ENCODE measurements at places on chromosomes 6 and 20.

- no peak for DNase-seq
Measured at GRCh38 chr20:37880726-37881591, 22.0 kb upstream of the VSTM2L start.

DNA sequence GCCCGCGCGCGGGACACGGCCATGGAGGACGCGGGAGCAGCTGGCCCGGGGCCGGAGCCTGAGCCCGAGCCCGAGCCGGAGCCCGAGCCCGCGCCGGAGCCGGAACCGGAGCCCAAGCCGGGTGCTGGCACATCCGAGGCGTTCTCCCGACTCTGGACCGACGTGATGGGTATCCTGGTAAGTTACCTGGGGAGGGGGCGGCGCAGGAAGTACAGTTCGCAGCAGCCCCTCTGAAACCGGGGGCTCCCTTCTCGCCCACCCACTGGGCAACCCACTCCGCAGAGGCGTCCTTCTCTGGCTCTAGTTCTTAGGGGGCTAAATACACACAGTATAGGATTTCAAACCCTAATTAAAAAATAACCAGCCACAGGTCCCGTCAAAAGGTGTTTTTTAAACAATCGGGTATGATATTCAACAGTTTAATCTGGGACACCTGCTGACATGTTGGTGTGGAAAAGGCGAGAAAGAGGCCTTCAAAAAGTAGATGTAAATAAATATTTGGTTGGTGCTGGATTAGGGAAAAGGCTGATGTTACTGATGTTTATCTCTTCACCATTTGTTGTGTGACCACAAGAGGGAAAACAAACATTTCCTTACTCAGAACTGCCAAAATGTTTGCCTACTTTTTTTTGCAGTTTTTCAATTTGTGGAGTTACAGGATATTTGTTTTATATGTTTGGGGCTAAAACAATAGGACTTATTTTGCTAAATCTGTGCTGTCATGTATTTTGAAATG is 577 bp downstream of the SASH1 start:
- no peak for DNase-seq

DNA sequence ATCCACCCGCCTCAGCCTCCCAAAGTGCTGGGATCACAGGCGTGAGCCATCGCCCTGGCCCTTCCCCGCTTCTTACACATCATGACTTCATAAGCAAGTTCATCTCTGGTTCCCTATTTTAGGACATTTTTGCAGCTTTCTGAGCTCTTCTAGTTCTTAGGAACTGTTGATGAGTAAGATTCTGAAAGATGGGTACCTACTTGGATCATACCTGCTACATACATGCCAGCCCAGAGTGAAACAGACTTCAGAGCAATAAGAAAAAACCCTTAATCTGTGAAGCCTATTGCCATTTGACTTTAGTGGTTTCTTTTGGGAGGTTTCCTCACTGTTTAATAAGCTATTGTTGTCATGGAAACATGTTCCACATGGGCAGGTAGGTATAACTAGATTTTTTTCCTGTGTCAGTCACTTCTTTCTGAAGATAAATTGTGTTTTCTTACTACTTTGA is 27.9 kb upstream of the TMEM217 start:
- DNase-seq = no peak

- DNase-seq = no peak
Measured at GRCh38 chr6:35673755-35674154, 15.0 kb downstream of the FKBP5 start.

- DNase-seq = peak; percentile 21
Measured at GRCh38 chr6:36676141-36677058, 2.1 kb upstream of the CDKN1A start.

DNA sequence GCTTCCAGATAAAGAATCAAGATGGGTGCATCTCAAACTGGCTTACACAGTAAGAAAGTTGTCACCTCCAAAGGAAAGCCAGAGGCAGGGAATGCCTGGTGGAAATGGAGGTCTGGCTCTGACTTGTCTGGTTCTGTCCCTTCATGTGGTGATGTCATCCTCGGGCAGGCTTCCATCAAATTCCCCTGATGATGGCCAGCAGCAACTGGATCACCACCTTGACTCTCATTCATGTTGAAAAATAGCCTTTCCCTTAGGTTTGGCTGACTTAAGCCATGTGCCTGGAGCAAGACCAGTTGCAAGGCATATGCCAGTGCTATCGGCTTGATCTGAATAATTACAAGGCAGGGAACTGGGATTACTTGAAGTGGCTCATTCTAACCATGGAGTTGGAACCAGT is 28.8 kb downstream of the IMPG1 start:
- no peak for DNase-seq

GRCh38 chr6:40556023-40556422 is 31.1 kb downstream of the LRFN2 start:
- no peak for DNase-seq

DNA sequence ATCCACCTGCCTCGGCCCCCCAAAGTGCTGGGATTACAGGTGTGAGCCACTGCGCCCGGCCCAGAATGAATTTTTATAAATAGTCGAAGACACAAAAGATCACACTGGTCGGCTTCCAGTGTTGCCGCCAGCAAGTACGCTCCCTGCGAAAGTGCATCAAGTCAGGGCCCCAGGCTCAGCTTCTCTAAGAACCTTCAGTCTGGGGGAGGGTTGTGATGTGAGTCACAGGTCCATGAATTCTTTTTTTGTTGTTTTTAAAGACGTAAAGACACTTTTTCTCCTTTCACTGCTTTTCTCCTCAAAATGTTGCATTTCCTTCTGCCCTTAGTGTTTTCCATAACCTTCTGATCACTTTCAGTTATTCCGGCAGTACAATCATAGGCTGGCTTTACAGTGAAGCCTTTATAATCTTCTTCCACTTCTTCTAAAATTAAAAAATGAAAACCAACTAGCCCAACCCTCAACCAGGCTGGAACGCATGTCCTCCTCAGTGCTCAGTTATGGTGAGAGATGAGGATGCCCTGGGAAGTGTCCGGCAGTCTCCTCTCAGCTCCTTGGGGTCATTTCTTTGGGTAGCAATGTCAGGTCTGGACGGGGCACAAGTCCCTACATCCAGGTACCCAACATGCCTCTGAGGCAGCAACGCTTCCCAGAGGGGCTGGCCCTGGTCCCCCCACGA is 66.6 kb downstream of the CSE1L start:
- DNase-seq = no peak

DNA sequence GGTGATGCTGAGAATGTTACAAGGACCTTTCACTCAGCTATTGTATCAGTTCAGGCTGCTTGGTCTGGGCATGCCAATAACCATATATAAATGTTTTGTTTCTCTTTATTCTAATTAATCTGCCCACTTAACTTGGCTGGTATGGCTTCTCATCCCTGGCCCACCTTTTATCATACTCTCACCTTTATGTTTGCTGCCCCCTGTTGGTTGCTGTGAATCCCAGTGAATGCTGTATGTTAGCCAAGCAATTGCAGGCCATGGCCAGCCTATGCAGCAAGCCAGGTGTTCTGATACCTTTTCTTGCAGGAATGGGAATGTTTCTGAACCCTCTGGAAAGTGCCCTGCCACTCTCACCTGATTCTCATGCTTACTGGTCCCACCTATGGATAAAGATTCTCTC is 54.6 kb downstream of the PCSK2 start:
- DNase-seq = no peak

GRCh38 chr6:25127076-25127837 is 151.9 kb upstream of the CARMIL1 start:
- DNase-seq = no peak

DNA sequence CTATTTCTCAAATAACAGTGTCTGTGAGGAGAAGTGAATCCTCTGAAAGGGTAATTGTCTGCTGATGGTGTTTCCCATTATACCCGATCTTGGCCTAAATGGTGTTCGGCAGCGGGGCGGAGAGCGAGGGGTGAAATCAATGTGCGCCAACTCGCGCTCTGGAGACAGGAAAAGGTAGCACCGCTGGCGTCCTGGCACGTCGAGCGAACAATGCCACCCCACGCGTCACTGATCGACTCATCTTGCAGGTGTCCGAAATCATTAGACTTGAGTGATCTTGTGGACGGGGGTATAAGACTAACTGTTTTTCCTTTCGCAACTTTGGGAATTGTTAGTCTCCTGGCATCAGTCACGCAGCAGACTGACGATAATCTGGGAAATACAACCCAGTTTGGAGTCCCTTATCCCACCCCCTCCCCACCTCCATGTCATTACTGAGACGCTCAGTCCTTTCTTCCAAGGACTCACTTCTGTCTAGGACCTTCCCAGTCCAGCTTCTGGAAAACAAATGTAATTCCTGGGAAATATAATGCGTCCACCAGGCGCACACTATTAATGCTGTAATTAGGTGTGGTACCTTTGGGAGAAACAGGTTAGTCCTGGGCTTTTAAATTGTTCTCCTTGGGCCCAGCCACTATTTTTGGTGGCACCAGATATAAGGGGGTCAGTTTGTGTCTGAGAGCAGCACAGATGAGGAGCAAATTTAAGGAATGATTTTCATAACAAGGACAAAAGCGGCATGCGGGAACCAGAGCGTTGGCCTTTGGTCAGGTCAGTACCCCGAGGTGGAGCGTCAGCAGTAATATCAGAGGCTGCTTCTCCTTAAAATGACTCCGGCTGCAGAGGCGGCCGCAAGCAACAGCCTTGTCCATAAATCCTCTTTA is 2.3 kb downstream of the LINC00237 start:
- DNase-seq = no peak

DNA sequence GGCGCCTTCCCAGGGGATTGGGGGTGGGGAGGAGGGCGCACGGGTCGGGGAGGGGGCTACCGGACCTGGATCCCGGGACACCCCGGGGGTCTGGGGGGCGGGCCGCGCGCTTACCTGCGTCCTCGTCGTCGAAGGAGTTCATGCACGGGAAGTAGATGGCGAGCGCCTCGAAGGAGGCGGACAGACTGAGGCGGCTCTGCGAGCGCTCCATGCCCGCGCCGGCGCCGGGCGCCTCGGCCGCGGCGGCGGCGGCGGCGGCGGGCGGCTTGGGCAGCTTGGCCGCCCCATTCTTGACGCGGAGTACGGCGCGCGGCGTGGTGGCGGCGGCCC is 320 bp downstream of the RIMS4 start:
- DNase-seq = no peak

GRCh38 chr20:19738951-19739350 is 19.1 kb upstream of the RIN2 start:
- no peak for DNase-seq

GRCh38 chr6:122220254-122220653 is 179.2 kb upstream of the HSF2 start:
- DNase-seq = no peak

DNA sequence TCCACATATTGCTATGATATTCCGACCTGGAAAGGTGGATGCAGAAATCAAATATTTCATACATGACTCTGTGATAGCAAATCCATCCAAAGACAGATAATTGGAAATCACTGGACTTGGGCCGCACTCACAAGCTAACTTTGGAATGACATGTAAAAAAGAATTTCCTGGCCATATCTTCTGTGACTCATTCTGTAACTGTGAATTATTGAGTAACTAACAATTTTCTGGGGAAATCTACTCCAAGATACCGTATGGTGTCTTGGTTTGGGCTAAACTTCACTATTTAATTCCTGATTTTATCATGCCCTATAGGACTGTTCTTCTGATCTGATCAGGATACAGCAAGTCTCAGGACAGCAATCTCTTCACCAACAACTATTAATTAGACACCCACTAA is 92.7 kb upstream of the LY86 start:
- no peak for DNase-seq

DNA sequence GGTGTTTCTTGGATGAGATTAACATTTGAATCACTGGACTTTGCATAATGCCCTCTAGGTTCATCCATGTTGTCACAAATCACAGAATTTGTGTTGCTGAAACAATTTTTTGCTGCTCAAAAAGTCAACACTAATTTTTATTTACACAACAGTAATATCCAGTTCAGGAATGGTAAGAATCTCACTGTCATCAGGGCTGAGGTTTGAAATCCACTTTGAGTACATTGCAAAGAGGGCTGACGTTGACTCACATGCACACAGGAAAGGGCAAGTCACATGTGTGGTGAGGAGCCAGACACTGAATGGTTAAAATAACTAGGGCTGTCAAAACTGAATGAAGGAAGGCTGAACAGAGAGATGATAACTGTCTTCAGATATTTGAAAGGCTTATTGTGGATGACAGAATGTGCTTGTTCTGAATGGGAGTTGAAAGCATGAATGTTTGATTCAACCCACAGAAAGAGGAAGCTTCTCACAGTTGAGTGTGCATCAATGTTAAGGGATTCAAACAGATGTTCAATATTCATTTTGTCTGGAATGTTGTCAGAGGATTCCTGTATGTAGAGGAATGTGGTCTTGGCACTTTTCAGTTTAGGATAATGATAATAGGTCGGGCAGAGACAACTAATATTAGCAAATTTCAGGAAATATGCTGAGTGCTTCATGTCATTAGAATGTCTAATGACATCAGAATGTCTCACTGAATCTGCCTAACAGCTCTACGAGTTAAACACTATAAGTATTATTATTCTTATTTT is 3.6 kb upstream of the ADGRG6 start:
- DNase-seq = no peak

DNA sequence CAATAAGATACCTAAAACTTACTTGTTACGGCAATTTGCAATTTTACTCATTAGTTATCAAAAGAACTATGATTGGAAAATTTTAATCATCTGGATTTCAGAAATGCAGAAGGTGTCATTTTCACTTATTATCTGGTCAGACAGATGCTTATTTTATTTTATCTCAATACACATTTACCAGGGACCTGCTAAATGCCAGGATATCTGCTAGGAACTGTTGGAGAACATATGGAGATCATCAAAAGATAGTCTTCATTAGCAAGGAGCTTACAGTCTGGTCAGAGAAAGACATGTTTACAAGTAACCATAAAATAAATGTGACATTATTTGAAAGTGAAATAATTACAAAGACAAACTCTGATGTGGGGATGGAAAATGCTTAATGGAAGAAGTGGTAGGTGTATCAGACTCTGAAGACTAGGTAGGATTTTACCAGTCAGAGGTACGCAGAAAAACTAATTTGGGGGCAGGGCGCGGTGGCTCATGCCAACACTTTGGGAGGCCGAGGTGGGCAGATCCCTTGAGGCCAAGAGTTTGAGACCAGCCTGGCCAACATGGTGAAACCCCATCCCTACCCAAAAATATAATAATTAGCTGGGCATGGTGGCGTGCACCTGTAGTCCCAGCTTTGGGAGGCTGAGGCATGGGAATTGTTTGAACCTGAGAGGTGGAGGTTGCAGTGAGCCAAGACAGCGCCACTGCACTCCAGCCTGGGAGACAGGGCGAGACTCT is 137.8 kb downstream of the MYB start:
- DNase-seq = no peak

DNA sequence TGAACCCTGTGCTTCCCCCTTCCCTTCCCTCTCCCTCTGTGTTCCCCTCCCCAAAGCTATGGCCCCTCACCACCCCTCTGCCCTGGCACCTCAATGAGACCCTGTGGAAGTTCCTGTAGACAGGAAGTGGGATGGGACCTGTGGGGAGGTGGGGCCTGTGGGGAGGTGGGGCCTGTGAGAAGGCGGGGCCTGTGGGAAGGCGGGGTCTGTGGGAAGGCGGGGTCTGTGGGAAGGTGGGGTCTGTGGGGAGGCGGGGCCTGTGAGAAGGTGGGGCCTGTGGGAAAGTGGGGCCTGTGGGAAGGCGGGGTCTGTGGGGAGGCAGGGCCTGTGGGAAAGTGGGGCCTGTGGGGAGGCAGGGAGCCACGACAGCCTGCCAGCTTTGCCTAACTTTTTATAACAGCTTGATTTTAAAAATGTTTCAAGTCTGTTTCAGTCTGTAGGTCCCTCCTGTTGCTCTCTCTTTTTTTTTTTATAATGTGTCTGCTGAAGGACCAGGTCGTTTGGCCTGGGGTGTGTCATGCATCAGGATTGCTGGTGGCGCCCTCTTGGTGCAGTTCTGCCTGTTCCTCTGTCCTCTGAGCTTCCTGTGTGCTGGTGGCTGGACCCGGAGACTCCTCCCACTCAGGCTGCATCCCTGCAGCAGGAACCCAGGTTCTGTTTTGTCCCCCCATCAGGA is 70.5 kb upstream of the SLCO4A1 start:
- no peak for DNase-seq

GRCh38 chr6:166936079-166936787 is 20.1 kb downstream of the RNASET2 start:
- DNase-seq = no peak
